GM06990 (cell line): ENCODE measurements at places on chromosomes 5 and 9.

DNA sequence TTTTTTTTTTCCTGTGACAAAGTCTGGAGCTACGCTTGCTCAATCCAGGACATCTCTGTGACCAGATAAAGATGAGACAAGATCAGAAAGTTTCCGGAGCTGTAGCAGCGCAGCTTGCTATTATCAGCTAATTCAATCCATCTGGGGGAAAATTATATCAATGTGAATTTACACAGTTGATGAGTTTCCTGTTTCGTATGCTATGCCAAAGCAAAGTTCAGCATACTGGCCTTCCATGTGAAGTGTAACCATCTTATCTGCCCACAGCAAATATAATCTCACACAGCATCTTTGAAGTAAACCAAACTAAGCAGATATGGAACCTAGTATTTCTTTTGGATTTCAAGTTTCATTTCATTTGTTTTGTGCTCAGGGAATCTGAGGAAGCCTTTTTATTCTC lies 1767.7 kb downstream of the EFNA5 start:
- DNase-seq = no peak

GRCh38 chr5:86869268-86869667 lies 251.5 kb downstream of the COX7C start:
- DNase-seq = no peak

GRCh38 chr9:84277646-84278045 lies 62.9 kb downstream of the SLC28A3 start:
- DNase-seq = no peak

DNA sequence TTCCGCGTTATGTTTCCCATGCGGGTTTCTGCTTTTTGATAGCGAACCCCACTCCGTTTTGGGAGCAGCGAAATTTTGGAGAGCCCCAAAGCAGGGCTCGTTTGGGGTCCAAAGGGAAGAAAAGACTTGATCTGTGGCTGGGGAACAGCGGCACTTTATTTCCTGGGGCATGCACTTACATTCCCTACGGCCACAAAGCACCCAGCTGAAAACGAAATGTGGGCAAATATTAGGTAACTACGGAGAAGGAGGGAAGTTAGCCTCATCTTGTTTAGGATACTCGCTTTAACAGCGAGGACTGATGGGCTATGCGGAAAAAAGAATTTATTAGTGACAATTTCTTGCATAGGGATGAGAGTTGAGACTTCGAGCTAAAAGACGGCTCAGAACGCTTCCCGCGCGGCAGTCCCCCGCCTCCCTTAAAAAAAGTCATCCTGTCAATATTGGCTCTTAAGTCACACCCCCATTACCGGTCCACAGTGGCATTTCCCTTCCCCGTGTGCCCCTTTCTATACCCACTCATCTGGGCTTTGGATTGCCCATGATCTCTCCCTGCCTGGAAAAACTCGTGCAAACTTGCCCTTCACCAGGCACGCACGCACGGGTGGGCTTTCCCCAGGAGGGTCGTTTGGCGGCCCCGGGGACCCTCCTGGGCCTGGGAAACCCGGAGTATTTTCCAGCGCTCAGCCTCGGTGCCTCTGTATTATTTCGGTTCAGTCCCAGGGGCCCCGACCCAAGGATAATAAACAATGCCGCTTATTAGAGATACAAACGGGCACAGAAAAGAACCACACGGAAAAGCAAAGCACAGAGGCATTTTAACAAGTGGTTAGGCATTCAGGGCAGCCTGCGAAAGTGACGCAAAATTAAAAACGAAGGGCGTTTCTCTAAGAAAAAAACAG lies 35.8 kb upstream of the NFIB start:
- DNase-seq = no peak

GRCh38 chr9:81649475-81650240 lies 39.7 kb downstream of the TLE1 start:
- no peak for DNase-seq

GRCh38 chr9:76510041-76510440 lies 51.1 kb downstream of the GCNT1 start:
- no peak for DNase-seq

GRCh38 chr9:2639786-2640185 lies 18.2 kb downstream of the VLDLR start:
- no peak for DNase-seq

DNA sequence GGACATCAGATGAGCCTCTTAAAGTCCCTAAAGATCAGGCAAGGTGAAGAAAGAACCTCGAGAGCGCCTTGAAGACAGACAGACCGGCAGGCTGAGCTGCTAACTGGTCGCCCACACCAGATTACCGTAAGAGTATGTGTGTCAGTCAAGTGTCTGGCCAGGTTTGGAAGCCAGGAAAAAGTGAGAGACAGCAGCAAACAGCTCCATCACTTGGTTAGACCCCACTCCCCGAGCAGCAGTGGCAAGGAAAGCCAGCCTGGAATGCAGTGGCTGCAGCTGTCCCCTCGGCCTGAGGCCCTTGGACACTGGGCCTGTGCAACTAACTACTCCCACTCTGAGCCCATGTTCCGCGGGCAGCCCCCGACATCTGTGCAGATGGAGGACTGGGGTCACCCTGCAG lies 214.1 kb downstream of the DIRAS2 start:
- no peak for DNase-seq

DNA sequence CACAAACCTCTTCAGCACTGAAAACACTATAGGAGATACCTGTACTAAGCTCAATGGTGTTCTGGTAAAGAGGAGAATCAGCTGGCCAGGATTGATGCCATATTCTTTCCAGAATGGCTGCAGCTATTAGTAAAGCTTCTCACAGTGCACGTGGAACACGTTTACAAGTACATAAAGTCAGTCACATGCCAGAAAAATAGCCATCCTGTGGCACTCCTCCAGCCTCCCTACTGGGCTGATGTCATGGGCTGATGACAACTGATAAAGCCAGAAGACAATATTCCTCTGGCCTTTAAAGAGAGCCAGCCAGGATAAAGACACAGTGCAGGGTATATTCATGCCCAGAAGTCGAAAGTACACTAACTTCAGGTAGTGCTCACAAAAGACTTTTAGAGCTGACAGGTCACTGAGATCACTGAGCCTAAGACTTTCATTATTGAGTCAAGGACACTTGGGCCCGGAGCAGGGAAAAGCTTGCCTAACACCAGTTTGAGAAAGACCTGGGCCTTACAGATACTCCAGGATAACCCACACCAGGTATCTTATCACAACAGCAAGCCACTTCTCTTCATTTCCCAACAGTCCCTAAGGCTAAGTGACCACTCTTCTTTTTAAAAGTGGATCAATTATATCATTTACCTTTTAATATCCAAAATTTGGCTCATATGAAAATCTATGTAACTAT lies 29.4 kb downstream of the ABITRAM start:
- no peak for DNase-seq

DNA sequence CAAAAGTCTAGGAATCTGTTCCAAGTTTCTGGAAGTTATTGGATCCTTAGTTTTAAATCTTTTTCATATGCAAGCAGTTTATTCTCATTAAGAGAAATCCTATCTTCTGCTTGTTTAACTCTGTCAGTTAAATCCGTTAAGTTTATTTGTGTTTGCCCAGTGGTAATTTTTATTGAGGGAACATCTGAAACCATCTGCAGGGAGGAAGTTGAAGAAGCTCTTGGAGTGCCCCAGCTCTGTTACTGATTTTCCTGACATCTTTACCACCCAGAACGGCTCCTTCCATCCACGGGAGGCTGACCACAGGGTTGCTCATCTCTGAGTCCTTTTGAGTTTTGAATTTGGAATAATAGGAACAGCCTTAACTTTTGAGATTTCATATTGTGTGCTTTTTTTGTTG lies 99.9 kb upstream of the ZNF618 start:
- DNase-seq = no peak

GRCh38 chr9:97366476-97366875 lies 45.4 kb upstream of the TDRD7 start:
- no peak for DNase-seq

DNA sequence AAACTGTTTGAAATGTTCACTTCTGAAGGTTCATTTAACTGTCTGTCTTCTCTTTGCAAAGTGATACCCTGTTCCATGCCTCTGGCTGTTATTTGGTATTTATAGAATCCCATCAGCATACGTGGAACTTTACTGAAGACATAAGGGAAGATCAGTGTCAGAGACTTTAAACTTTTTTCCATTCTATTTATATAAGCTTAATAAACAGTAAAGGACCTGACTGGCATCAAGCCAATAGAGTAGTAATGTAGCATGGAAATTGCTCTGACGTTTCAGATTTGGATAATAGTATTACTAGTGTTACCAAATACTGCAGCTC lies 94.9 kb upstream of the MINAR2 start:
- no peak for DNase-seq

DNA sequence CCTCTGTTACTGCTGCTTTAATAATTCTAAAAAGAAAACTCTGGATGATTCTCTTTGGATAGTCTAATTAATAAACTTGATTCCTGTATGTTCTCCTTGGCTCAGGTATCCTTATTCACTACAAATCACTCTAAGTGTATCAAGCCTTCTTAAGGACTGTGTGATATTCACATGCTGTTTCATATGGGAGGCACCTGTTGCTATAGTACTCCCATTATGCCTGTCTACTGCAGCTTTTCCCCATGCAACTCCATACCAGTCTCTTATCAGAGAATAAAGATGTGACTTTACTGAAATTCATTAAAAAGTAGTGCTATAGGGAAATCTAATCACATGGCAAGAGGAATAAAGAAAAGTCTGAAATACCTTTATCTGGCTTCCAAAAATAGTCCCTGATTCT lies 14.7 kb downstream of the BRD8 start:
- no peak for DNase-seq

- no peak for DNase-seq
These were observed 152.3 kb downstream of the KDM4C start for GRCh38 chr9:6910032-6910431.

- DNase-seq = no peak
These were observed 318.4 kb downstream of the IRX2 start for GRCh38 chr5:2433086-2433485.

DNA sequence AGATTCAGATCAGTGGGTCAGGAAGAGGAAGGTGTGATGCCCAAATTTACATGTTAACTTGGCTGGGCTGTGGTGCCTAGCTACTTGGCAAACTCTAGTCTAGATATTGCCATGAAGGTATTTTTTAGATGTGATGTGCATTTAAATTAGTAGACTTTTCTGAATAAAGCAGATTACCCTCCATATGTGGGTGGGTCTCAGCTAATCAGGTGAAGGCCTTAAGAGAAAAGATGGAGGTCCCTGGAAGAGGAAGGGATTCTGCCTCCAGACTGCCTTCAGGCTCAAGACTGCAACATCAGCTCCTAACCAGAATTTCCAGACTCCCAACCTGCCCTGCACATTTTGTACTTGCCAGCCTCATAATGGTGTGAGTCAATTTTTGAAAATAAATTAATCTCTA lies 115.8 kb downstream of the CEMIP2 start:
- no peak for DNase-seq
